ENCODE measurements at places on chromosomes 7 and 10. TPM values are rescaled to one million over a fixed set of nuclear protein-coding genes. Genes with fewer than 3 reads are reported as not detected.

The FGFR2 gene
- total RNA-seq: not detected

The NUTM2E gene
- 0.08 TPM for total RNA-seq

The MAGI2 gene
- total RNA-seq: 7.7 TPM

The COL26A1 gene
- not detected for total RNA-seq

The GRK5 gene
- total RNA-seq: 9.8 TPM

The SPDYE8 gene
- total RNA-seq: not detected
